Fibroblast of skin of abdomen (primary cell): ENCODE measurements at places on chromosomes 1 and 21.
A peak's percentile ranks its signal among the peaks of the same experiment; 100 is the strongest.

GRCh38 chr1:154943649-154944400 is 7.3 kb upstream of the PMVK start:
- no peak for DNase-seq

- DNase-seq: no peak
Observed at GRCh38 chr21:42175110-42175710, 43.7 kb upstream of the ABCG1 start.

DNA sequence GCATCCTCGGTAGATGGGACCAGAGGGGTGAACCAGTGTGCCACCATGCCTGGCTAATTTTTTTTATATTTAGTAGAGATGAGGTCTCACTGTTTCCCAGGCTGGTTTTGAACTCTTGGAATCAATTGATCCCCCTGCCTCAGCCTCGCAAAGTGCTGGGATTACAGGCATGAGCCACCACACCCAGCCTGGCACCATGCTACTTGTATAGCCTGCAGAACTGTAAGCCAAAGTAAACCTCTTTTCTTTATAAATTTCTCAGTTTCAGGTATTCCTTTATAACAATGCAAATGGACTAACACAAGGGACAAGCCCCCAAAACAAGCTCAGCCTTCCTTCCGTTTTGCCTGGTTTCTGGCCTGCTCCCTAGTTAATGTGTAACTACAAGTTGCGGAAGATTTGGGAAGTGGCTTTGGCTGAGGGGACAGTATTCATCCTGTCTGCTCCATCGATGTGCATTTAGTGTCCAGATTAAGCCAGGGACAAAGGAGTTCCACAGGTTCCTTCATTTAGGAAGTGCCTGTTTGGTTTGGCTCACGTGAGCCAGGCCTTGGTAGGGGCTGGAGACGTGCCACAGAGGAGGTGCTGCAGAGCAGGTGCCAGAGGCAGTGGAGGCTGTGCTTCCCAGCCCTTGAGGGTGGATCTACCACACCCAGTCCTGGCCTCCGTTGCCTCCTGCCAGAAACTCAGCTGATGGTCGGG is 4.4 kb downstream of the AVPR1B start:
- no peak for DNase-seq

DNA sequence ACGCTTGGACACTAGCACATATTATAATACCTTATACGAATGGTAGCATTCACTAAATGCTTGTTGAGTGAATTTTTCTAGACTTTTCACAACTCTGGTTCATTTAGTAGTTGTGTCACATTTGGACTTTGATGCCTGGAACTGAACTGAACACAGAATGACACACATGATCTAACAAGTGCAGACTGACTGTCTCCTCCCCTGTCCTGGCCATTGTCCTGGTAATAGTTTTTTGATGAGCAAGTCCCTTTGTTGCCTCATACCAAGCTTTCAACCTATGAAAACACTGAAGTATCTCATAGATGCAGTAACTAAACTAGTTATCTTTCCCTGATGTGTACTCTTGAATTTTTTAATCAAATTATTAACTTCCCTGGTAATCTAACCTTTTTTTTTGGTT is 66.4 kb downstream of the LRRC8D start:
- DNase-seq: peak; percentile 24

DNA sequence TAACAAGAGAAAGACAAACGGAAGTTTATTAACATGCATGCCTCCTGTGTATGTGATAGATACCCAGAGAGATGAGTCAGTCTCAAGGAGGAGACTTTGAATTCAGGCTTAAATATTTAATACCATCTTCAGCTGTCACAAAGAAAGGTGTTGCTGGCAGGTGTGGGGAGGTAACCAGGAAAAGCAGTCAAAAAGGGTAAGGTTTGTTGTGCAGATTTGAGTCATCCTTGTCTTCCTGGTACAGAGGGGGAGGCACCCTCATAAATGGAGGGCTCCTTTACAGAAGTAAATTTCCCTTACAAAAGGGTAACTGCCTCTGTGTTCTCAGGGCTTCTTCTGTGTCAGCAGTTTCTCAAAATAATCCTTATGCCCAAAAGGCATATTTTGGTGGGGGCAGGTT is 75.2 kb upstream of the B3GALT5 start:
- no peak for DNase-seq

- no peak for DNase-seq
Observed at GRCh38 chr1:74763807-74764206, 30.9 kb downstream of the TYW3 start.

GRCh38 chr1:178942285-178943198 is 71.7 kb upstream of the ANGPTL1 start:
- DNase-seq: peak; percentile 76

GRCh38 chr1:184408580-184408979 is 21.8 kb downstream of the C1orf21 start:
- no peak for DNase-seq
